NCI-H187 (cell line): ENCODE measurements at places on chromosomes 6 and 20.
A peak's percentile ranks its signal among the peaks of the same experiment; 100 is the strongest.

GRCh38 chr6:37868447-37868825, 48.9 kb downstream of the ZFAND3 start:
- no peak for DNase-seq

GRCh38 chr6:169233181-169233580, 20.5 kb downstream of the THBS2 start:
- DNase-seq = no peak

GRCh38 chr20:44198872-44199271, 11.7 kb downstream of the OSER1 start:
- DNase-seq = no peak

- no peak for DNase-seq
Measured at GRCh38 chr20:33551778-33552177, 61.9 kb downstream of the CBFA2T2 start.

GRCh38 chr20:54382419-54382818, 93.0 kb upstream of the DOK5 start:
- DNase-seq = peak; percentile 38

- DNase-seq = no peak
Measured at GRCh38 chr20:39829256-39829655, 859.8 kb downstream of the MAFB start.

DNA sequence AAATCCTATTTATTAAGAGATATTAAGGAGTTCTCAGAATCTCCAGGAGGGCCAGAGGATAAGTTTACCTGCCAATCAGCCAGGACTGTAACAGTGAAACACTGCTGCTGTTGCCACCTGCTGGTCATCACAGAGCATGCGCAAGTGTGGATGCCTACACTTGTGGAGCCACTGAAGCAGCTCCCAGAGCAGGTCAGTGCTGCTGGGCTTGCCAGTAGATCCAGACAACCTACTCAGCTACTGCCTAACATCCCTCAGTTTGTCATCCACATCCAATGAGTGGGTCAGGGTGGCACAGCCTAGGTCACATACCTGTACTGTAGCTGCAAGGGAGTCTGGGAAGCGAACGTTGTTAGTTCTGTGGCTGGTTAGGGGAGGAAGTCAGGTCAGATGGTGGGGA, 18.3 kb upstream of the NHSL1 start:
- no peak for DNase-seq

DNA sequence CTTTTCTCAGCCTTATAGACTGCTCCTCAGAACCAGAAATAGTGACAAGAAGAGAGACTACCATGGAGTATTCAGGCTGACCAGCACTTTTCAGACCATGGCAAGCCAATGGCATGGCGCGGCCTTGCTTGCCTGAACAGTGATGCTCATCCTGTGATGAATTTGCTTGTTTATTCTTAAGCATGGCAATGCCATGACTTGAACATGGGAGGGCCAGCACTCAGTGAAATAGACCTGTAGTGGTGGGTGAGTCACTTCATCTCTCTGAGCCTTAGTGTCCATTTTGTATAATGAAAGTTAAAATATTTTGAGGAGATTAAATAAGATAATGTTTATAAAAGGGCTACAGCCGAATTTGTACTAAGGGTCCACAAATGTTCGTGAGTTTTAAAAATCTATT, 79.1 kb downstream of the LRRC1 start:
- DNase-seq = no peak

- no peak for DNase-seq
Measured at GRCh38 chr6:38988736-38989449, 59.7 kb upstream of the GLP1R start.

DNA sequence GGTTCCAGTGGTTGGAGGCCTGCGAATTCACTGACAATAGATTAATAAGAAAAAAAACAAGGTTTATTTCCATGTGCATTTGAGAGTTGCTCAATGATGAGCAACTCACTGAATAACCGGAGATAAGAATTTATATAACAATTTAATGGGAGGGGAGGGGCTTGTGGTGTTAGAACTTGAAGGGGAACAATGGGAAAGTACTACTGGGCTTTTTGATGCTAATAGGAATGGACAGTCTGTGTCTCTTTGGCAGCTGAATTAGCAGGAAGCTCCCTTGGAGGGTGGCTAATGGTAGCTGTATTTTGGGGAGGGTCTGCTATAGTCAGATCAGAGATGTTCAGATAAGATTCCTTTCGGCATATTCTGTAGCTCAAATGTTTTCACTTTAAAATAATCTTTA, 62.4 kb upstream of the GMDS start:
- no peak for DNase-seq

- no peak for DNase-seq
Measured at GRCh38 chr6:100913400-100914276, 32.5 kb upstream of the ASCC3 start.

DNA sequence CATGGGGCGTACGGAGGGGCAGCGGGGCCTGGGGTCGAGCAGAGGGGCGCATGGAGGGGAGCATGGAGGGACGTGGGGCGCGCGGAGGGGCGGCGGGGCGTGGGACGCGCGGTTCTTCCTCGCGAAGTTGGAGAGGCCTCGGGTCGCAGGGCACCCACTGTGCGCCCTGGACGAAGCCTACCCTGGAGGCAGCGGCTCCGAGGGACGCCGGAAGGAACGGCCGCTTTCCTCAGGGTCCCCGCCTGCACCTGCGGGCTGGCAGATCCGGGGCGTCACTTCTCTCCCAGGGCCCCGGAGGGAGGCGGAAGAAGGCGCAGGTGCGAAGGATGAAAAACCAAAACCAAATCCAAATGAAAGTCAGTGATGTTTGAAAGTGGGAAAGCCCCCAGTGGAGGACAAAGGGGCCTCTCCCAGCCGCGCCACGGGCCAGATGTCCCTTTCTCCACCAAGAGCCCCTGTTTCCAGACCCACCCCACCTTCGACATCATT, 142.1 kb upstream of the PDE10A start:
- no peak for DNase-seq

DNA sequence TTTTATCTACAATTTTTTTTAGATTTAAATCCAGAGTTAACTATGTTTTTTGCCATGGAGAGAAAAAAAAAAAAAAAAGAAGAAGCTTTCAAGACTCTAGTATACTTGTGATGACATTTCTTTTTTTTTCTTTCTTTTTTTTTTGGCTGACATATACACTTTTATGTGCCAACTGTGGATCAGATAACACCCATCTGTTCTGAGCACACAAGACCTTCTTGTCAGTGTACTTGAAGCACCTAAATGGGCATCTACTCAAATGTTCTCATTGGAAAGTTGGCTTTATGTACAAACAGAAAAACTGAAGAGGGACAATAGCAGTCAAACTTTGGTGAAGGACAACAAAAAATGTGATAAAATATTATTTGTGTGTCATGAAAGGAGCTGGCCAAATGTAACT, 904.5 kb downstream of the GRIK2 start:
- no peak for DNase-seq

GRCh38 chr6:35382015-35382414, 39.7 kb downstream of the PPARD start:
- no peak for DNase-seq

DNA sequence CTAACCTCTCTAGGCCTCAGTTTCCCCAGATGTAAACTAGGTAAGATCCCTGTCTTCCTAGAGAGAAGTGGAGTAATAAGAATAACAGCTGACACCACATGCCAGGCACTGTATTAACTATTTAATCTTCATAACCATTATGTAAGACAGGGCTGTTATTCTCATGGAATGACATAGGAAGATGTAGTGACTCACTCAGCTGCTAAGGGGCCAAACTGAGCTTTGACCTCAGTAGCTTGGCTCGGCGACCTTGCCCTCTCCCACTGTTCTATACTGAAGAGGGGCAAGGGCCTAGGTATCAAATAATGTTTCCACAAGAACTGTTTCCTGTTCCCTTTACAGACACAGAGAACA, 2.9 kb upstream of the MDGA1 start:
- DNase-seq = no peak

GRCh38 chr6:105136431-105137350, 43.1 kb downstream of the POPDC3 start:
- DNase-seq = no peak

DNA sequence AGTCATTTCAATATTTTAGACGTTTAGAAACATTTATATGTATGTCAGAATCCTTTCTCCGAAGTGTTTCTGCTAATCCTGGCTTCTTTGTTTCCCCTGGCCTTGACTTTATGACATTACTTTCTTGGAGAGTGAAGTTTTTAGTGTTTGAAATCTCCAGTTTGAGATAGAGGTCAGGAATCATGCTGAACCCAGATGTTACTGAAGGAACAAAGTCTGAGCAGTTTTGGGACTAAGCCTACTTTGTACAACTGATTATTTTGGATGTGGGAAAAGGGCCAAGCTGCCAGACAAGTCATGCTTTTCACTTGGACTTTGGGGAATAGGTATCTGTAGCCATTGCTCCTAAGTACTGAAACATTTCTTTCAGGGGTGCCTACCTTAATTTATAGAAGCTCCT, 2.3 kb downstream of the RNF144B start:
- no peak for DNase-seq

GRCh38 chr6:82419132-82419581, 55.5 kb downstream of the TPBG start:
- no peak for DNase-seq

DNA sequence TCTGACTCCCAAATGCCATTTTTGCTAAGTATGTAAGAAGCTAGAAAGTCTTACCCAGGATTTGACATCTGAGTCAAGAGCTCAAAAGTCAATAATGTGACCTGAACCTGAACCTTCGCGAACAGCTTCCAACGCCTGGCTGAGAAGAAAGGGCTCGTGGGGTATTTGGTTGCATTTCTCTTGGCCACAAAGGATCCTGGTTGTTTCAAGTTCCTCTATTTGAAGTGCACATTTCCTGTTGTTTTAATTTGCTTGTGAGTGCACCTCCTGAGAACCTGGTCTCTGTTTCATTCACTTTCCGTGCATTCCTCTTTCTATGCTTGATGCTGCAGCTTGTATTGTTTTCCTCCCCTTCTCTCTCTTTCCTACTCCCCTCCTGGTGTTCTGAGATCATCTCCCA, 212.5 kb downstream of the FOXA2 start:
- no peak for DNase-seq

- DNase-seq = no peak
Measured at GRCh38 chr6:66558189-66558588, 851.2 kb upstream of the EYS start.

GRCh38 chr20:58651946-58652605, 993 bp downstream of the STX16 start:
- DNase-seq = no peak

DNA sequence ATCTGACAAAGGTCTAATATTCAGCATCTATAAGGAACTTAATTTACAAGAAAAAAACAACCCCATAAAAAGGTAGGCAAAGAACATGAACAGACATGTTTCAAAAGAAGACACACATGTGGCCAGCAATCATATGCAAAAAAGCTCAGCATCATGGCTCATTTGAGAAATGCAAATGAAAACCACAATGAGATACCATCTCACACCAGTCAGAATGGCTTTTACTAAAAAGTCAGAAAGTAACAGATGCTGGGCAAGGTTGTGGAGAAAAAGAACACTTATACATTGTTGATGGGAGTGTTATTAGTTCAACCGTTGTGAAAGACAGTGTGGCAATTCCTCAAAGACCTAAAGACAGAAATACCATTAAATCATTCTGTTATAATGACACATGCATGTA, 289.9 kb upstream of the MMS22L start:
- no peak for DNase-seq

- DNase-seq = no peak
Measured at GRCh38 chr6:28115799-28116198, 8.6 kb upstream of the ZSCAN16 start.

GRCh38 chr20:63177134-63177784, 38.7 kb downstream of the YTHDF1 start:
- DNase-seq = no peak

DNA sequence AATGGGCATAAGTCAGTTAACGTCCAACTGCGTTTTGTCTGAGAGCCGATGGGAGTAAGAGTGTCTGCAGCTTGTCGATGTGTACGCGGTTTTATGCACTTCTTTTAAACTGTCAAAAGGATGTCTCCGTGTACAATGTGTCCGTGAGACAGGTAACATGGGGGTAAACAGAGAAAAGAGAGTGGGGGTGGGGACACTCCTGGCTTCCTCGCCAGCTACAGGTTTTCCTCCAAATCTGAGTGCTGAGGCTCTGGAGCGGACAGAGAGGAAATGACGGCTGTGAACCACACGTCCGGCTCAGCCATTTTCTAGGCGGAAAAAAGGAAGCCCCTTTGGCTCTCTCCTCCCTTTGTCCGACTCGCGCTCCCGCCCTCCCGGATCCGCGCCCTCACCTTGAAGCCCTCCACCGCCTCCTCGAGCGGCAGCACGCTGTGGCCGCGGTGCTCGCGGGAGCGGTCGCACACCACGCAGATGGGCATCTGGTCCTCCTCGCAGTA, 916 bp downstream of the TRIM27 start:
- DNase-seq = no peak

GRCh38 chr6:170140129-170140528, 150.7 kb downstream of the DLL1 start:
- DNase-seq = no peak

GRCh38 chr6:146224449-146224848, 195.6 kb downstream of the GRM1 start:
- DNase-seq = no peak

DNA sequence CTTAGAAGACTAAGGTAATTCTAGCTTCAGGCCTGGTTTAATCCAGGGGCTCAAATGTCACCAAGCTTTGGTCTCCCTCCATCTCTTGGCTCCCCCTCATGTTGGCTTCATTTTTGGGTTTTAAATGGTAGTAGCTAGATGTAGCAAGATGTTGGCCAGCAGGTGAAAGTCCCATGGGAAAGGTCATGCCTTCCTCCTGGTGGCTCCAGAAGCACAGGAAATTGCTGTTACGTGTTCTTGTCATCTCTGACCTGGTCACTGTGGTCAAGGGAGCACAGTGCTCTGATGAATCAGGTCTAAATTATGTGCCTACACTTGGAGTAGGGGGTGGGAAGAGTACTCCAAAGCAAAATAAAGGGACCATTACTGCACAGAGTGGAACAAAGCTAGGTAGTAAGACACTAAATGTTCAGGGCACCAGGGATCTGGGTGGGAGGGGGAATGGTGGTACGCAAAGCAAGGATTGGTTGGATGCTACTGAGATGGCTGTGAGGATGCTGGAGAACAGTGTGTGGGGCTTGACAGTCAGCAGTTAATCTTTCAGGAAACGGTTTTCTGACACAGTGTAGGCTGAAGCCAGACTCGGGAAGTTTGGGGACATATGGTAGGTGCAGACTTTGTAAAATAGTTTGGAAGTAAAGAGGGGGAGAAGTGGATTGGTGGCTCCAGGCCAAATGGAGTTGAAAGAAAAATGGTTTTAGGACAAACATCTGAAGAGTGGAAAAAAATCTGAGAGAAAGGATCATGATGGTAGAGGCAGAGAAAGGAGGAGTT, 30.1 kb downstream of the CDS2 start:
- DNase-seq = no peak

DNA sequence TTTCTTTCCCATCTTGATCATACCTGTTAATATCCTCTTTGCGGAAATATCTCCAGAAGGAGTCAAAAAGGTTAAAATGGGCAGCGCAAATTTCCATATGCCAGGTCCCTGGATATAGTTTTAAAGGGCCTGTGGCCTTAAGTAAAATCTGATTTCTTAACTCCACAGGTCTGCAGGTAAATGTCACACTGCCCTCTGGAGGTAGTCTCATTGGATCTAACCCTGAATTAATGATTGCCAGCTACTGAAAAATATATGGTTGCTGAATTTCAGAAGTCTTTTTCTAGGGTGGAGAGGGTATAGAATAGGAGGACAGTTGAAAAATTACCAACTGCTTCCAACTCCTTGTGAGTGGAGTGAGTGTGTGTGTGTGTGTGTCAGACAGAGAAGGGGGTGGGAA, 8.5 kb downstream of the MOXD1 start:
- no peak for DNase-seq

GRCh38 chr6:11692451-11693376, 85.9 kb downstream of the ADTRP start:
- no peak for DNase-seq
